ENCODE measurements at places on chromosomes 7 and 10.

GRCh38 chr7:57412168-57412567 is 37.8 kb upstream of the ZNF716 start:
- DNase-seq: no peak

- DNase-seq: no peak
These were observed 65.5 kb downstream of the MLLT10 start for GRCh38 chr10:21599582-21599981.

DNA sequence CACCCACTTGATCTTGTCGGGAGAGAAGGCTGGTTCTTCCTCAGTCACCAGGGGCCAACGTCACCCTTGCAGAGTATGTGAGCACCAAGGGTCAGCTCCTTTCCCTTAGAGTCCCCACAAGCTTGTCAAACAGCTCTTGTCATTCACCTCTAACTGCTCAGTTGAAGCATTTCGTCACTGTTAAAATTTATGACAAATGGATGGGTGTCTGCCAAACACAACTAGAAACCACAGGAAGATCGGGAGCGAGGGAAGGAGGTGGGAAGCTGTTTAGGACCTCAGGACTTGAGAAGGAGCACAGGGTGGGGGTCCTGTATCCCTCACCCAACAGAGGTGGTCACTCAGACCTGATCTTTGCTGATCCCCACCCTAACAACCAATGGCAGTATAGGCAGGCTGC is 373.3 kb upstream of the IGFBP3 start:
- no peak for DNase-seq

GRCh38 chr7:41705109-41705901 is 2.4 kb upstream of the INHBA start:
- DNase-seq: peak; percentile 18

GRCh38 chr7:34225193-34225592 is 319.9 kb downstream of the BMPER start:
- DNase-seq: no peak

DNA sequence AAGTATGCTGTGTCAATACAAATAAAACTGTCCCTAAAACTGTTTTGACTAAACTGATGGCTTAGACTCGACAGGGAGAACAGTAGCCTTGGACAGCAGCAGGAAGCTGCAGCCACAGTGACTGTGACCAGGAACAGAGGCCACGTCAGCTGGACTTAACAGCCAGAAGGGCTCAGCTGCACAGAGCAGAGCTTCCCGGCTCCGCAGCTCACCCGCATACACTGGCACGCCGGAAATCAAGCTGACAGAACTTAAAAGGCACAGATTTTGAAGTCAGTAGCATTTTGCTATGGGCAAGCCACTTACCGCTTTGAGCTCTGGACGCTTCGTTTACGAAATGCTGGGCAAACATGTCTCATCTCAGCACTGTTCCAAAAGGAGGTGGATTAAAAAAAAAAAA is 769.7 kb upstream of the AUTS2 start:
- DNase-seq: no peak

GRCh38 chr10:22436526-22436892 is 91.2 kb downstream of the SPAG6 start:
- no peak for DNase-seq

- DNase-seq: no peak
These were observed 17.2 kb upstream of the STRIP2 start for GRCh38 chr7:129417073-129417472.

GRCh38 chr10:119827430-119827829 is 45.2 kb downstream of the MCMBP start:
- DNase-seq: no peak

- DNase-seq: no peak
These were observed 425.9 kb downstream of the LRMDA start for GRCh38 chr10:75857269-75857846.

GRCh38 chr10:43131256-43131655 is 7.0 kb upstream of the CSGALNACT2 start:
- DNase-seq: no peak

DNA sequence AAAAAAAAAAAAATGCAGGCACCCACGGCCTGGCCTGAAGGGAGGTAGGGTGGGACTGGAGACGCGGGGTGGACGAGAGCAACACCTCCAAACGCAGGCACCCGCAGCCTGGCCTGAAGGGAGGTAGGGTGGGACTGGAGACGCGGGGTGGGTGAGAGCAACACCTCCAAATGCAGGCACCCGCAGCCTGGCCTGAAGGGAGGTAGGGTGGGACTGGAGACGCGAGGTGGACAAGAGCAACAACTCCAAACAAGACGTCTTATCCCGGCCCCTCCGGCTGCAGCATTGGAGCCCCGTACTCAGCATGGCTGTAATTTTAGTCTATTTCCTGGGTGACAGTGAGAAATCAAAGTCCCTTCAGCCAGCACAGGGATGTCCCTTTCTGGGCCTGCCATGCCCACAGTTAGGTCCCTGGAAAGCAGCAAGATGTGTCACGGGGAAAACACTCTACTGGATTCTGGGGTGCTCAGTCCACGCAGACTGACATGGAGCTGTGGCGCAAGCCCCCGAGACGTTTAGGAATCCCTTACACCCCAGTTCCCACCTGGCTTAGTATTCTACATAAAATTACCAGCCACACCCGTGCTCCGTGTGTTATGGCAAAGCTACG is 119.9 kb downstream of the WDR37 start:
- DNase-seq: no peak

DNA sequence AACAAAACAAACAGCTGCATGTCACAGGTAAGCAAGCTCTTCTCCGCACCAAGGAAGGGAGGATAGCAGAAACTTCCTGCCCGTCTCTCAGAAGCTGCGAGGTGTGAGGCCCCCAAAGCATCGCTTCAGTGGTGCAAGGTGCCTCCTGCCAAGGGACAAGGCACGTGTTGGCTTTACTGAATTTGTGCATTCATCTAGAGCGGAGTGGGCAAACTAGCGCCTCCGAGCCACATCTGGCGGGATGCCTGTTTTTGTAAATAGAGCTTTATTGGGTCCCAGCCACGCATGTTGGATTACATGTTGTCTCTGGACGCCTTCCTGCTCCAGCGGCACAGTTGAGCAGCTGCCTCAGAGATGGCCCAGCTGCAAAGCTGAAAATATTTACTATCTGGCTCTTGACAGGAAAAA is 27.7 kb downstream of the PHYH start:
- no peak for DNase-seq

DNA sequence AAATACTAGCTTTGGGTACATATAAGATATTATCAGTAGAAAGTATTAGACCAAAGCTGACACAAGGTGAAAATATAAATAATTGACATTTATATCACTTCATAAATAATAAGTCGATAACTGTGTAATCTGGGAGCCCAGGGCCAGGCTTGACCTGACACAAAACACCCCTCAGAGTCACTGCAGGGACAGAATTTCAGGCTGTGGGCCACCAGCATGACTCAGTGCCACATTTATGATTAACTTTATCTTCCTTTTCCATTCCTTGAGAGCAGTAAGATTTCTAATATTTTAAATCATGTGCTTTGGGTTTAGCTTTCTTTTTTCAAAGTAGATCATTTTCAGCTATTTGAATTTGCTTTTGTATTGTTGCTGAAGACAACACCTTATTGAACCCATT is 102.9 kb upstream of the NFE2L3 start:
- DNase-seq: no peak

GRCh38 chr7:104175361-104175984 is 32.3 kb downstream of the ORC5 start:
- no peak for DNase-seq

GRCh38 chr10:114328874-114329273 is 75.4 kb downstream of the AFAP1L2 start:
- no peak for DNase-seq

DNA sequence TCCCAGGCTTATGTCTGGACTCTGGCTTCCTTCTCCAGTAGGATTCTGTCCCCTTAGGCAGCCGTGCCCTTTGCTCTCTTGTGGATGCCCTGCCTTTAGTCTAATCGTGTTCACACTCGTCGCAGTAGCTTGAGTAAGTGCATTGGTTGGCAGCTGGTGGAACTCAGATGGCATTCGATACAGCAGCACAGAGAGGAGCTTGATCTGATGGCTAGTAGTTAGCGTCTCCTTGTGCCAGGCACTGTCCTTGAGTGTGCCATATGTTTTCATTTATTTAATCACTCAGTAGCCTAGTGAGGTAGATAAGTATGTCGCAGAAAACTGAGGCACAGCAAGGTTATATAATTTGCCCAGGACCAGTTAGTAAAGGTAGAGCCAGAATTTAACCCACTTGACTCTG is 18.2 kb upstream of the PARP12 start:
- DNase-seq: no peak

DNA sequence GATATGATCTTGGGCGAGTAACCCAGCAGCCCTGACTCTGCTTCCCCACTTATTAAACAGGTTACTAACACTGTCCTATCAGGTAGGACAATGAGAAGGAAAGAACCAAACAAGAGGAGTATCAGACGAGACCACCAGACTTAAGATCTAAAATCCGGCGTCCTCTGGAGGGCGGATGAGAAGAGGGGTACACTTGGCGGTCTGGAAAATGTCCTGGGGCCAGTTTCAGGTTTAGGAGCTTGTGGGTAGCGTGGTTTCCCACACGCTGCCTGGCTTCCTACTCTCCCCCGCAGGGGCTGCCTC is 635 bp downstream of the ZNF32 start:
- no peak for DNase-seq

GRCh38 chr7:5543361-5543760 is 119.7 kb upstream of the TNRC18 start:
- DNase-seq: no peak

- no peak for DNase-seq
These were observed 4.1 kb downstream of the COL1A2 start for GRCh38 chr7:94398841-94399240.

DNA sequence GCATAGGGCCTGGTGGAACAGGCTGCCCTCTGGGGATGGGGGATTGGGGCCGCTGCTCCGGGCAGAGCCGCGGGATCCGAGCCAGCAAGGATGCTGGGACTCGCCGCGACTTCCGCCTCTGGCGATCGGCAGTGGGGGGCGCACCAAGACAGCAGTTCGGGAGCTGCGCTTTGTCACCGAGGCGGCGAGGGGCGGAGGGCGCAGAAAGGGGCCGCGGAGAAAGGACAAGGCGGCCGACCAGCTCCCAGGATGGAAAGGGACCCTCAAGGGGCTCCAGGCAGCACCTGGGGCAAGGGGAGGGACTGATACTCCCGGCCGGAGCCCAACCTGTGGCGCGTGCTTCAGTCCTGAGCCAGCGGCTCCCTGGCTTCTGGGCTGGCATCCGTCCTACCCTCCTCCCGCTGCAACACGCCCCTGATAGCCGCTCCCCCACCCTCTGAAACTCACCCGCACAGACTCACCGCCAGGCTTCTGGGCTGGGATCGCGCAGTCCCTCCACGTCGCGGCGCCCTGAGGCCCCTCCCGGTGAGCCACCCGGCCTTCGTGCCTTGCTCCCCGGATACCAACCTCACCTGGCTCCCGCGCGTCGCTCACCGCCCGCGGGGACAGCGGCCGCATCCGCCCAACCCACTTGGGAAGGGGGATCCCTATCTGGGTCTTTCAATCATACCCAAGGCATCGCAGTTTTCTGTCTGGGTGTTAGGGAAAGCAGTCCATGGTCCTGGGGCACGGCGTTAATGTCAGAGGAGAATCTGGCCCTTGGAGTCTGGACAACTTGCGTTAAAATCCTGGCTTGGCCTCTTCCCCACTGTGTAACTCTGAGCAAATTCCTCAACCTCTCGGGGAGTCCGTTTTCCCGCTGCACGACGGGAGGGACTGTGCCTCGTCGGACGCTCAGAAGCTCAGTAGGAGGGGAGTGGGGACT is 7.0 kb upstream of the EVX1 start:
- DNase-seq: peak; percentile 42

DNA sequence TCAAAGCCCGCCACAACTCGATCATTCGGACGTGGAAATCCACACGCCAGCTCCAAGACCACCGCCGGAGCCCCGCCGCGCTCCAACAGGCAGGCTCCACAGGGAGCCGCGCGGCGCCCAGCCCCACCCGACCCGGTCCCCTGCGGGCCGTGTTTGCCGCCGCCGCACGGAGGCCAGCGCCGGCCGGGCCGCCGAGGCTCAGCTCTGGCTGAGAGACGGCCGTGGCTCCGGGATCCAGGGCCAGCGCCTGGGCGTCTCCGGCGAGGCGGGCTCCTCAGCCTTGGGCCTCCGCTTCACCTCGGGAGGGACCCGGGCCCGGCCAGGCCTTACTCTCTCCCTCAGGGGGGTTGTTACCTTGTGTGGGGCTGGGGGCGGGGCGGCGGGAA is 333 bp downstream of the SMNDC1 start:
- peak; percentile 65 for DNase-seq

DNA sequence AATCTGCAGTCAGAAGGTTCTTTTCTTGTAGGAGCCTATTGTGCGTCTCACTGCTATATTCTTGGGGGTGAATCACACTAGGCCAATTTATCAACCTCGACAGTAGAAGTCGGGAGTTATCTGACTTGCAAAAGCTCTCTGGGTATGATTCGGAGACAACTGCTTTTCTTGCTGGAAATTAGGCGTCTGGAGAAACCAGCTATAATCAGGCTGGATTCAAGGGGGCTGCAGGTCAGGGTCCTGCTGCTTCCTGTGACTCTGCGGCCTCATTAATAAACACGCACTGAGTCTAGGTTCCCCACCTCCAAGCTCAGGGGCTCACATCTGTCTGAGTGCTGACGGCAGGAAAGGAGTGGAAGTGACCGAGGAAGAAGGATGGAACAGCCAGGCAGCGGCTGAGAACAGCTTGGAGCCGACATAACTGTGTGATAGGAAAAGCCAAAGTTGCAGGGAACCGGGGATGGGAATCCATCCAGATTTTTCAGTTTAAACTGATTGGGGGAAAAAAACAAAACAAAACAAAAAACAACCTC is 184.6 kb downstream of the FANK1 start:
- DNase-seq: no peak

DNA sequence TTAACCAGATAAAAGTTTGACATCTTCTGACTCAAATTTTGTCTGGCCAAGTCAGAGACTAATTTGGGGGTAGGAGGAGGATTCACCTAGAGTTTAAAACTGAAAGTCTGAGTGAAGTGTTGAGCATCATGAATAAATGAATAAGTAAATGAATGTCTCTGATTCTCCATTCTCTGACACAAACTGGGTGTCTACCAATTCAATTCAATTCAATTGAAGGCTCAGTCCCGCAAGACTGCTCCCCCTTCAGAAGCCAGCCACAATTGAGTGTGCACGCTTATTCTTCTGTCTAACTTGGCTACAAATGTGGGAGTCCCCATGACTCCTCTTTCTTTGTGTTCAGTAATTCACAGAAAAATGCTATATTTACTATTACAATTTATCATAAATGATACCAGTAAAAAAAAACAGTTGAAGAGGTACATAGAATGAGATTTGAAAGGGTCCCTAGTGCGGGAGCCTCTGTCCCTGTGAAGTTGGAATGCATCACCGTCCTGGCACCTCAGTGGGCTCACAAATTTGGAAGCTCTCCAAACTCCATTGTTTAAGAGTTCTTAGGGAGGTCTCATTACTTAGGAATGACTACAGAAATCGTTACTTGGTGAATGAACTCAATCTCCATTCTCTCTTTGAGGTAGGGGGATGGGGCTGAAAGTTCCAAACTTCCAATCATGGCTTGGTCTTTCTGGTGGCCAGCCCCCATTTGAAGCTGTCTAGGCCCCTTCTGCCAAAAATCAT is 243.7 kb upstream of the PHYHIPL start:
- DNase-seq: no peak

DNA sequence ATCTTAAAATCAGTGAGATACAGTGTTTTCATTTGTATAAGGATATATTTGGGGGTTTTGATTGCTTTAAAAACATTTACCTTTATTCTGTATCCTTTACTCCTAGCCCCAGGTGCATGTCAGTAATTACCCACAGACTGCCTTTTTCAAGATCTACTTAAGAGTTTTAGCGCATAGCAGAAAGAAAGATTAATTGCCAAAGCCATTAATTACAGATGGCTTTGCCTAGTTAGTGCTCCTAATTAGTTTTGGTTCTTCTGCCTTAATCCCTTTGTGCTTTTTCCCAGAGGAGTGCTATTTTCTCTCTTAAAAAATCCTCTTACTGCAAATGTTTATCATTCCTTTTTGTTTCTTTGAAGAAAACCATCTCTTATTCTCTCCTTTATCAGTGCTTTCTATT is 122.8 kb downstream of the MAPK8 start:
- no peak for DNase-seq

All from NCI-H146 (cell line).